ENCODE measurements at places on chromosomes 2 and 18.

DNA sequence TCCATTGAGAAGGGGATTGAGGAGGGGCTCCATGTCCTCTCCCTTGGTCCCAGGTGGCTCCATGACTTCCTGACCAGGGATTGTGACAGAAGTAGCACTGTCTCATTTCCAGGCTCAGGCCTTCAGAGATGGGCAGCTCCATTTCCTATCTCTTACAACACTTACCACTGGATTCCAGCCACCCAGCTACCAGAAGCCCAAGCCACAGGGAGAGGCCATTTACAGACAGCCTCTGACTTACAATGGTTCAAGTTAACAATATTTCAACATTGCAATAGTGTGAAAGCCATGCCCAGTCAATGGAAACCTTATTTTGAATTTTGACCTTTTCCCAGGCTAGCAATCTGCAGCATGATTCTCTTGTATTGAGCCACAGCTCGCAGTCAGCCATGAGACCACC lies 164.9 kb upstream of the AGAP1 start:
- DNase-seq, result no peak

DNA sequence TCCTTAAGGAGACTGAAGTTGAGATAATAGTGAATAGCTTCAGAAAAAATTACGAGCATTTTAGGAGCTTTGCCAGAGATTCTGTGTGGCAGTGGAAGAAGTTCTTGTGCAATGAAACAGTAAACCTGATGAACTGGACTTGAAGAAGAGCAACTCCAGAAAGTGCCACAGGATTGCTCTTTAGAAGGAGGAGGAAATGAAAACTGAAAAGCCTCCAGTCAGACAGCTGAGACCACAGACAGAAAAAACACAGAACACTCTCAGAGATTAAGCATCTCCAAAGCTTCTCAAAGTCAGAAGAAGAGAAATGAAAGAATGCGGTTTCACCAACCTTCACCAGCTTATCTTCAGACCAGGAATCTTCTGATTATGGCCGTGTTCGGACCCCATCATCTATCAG lies 329.7 kb upstream of the CNTNAP5 start:
- no peak for DNase-seq

- DNase-seq, result no peak
These were observed 9.2 kb upstream of the KYNU start for GRCh38 chr2:142868229-142868762.

GRCh38 chr18:22185771-22186386 lies 16.5 kb downstream of the GATA6 start:
- DNase-seq, result no peak

DNA sequence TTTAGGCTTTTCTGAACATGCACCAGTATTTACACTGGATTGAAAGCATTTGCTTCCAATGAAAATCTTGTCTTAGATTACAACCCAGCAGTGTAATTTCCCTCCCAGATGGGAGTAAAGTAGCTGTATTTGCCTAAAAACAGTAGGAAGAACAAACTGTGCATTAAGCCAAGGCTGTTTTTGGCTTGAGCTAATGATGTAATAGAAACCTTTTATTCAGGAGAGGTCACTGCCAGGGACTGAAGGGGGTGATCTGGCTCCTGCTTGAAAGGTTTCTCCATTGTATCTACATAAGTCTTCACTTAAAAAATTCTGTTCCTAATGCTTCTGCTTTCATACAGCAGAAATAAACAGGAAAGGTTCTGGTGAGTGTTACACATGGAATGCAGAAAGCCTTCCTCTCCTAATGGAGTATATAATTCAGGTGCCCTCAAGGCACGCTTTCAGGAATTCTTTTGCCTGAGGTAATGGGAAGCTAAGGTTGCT lies 74.4 kb downstream of the MEIS1 start:
- no peak for DNase-seq

DNA sequence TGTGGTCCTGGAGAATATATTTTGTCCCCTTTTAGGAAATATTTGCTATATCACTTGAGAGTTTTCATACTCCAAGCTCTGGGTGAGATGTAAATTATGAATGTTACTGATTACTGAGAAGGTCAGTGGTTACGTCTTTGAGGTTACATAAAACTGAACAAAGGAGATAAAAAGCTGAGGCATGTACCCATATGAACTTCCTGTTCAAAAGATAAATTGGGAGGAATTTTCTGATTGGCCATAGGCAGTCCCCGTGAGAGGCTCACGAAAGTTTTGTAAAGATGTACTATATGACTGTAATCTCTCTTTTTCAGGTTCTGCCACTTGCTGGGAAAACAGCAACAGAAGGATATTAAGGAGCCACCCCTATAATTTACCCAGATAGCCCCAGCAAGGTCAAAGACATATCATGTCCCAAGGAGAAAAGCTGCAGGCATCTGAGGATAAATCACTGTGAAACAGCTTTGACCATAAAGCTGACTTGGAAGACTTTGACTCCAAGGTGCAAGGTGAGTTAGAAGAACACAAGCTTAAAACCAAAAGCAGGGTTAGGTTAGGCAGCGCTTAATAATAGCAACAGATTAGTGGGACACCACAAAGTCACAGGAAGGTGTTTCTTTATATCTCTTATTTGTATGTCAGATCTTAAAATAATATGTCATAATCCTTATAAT lies 90.4 kb downstream of the OSBPL6 start:
- no peak for DNase-seq

DNA sequence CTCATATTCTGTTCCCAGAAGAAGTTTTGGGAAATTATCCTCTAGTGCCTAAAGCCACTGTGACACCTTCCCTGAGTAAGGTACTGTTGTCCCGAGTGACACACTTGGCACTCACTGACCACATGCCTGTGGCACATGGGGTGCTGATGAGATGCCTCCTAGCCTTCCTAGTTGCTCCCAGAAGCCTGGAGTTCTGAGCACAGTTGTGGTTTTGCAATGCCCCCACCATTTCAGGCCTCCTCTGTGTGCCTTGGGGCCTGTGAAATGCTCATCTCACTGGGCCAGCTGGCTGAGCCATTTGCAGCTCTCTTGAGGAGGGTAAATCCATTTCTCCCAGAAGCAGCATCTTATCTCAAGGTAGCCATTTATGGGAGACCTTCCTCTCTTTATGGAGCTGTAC lies 91.8 kb downstream of the DGKD start:
- no peak for DNase-seq

GRCh38 chr18:3810296-3810695 lies 360.3 kb downstream of the TGIF1 start:
- no peak for DNase-seq

- no peak for DNase-seq
These were observed 269.2 kb upstream of the ZNF521 start for GRCh38 chr18:25621144-25621543.

DNA sequence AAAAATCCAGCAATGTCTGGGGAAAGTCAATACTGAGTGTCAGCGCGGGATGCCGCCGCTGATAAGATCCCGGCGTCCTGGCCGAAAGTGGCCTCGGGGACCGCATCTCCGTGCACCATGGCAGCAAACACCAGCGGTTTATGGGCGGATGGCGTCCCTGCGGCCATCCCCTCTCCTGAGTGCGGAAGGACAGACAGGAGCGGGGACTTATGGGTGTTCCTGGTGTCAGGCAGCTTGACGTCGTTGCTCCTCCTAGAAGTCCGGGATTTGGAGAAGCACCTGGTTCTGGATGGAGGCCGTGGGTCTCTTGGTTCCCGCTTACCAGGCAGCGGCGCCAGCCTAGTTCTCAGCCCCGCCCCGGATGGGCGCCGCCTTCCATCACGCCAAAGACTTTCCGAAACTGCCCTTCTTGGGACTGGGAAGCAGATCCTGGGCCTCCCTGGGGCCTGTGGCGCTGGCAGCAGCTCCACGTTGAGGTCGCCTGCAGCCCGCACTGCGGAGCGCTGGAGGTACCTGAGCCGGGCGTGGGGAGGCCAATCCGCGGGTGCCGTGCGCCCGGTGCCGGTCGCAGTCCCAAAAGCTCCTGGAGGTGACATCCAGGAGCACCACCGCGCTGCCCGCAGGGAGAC lies 119.1 kb downstream of the CCDC74A start:
- no peak for DNase-seq

DNA sequence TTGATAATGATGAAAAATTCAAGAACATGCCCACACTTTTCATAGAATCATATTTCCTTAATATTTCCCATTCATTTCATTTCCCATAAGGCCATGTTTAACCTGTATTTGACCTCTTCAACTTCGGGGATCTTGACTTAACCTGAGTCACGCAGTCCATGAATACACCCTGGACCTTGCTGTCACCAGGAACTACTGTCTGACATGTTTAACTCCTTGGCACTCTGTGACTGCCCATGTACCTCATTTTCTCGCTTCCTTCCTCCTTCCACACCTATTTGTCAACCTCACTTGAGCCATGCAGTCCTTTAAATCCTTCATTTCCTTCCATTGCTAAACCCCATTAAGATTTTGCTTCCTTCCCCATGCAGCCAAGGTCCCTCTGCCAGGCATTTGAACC lies 16.3 kb downstream of the ABCB11 start:
- DNase-seq, result no peak

- DNase-seq, result no peak
These were observed at the start of gene DHRS9 for GRCh38 chr2:169069341-169069740. DHRS9 (plus strand) TSS chr2:169069563; CDS start chr2:169081582, 12,019 bp downstream.

DNA sequence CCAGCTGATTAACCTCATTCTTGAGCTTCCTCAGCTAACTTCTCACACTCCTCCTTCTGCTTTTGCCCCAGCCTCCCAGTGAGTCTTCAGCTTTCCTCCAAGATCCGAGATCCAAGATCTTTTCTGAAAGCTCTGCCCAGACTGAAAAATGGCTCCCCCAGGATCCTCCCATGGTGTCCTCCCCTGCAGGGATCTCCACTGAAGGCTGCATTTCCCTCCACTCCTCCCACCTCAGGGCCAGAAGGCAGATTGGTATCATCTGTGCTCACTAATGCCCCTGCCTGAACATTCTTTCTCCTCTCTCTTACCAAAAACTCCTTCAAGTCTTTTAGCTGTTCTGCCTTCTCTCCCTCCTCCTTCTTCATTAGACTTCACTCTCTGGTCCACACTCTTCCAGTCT lies 6.1 kb upstream of the FOXI3 start:
- no peak for DNase-seq

GRCh38 chr2:108288534-108289106 lies at the start of gene SULT1C2:
SULT1C2 (plus strand) TSS chr2:108288895; CDS start chr2:108293668, 4,773 bp downstream.
- DNase-seq, result no peak

GRCh38 chr2:42879121-42879705 lies 86.8 kb upstream of the HAAO start:
- no peak for DNase-seq

DNA sequence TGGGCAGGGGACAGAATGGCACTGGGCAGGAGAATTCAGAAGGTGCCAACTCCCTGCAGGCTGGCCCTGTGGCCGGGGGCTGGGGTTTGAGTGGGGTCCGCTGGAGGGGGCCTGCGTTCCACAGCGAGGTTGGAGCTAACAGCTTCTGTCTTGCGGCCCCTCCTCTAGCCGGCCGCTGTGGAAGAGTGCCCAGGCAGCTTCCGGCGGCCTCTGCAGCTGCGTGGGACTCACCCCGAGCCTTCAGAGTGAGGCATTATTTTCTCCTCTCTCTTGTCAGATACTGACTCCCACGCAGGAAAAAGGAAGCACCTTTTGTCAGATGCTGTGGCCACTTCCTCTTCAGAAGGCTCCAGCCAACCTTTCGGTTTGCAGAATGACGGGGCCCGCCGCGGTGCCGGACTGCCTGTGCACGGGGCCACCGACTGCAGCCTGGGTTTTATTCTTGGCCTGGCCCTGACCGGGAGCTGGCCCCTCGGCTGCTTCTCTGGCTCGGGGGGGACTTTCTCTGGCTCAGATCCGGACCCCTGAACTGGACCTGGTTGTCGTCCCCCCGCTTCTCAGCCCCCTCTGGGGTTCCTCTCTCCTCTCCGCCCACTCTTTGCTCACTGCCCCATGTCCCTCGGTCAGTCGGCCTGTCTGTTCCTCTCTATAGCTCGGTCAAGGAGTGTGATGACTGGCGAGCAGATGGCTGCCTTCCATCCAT lies 40.1 kb downstream of the ARHGAP25 start:
- no peak for DNase-seq

GRCh38 chr2:1660656-1661640 lies 83.4 kb downstream of the PXDN start:
- DNase-seq, result no peak

DNA sequence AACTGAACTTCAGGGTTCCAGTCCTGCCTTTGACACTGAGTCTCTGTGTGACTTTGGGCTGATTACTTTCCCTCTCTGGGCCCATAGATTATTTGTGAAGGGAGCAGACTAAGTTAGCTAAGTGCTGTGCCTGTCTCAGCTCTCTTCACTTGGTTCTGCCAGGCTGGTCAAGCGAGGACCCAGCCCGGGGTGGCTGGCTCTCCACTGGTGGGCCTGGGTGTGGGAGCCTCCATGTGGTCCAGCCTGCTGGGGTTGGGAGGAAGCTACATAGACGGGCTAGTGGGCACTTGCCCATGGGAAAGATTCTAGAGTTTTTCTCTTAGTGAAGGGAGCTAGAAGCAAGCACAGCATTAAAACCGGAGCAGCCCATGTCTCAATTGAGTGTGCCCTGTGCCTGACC lies 59.0 kb downstream of the DYSF start:
- no peak for DNase-seq

DNA sequence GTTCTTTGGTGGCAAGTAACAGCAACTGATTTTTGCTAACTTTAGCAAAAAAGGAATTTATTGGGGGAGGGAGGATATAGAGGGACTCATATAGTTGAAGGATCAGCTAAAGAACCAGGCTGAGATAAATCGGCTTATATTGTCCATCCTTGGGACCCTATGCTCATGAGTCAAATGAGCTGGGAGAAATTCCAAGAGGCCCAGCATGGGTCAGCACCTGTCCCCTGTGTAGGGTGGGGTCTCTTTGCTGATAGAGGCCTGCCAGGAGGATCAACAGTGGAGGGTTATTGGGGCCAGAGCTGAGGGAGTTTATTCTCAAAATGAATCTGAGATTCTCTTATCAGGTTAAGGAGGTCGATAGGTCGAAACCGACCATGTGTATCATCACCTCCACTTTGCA lies 97.2 kb downstream of the VAPA start:
- no peak for DNase-seq

- no peak for DNase-seq
These were observed 225.8 kb upstream of the SIX3 start for GRCh38 chr2:44715671-44716081.

GRCh38 chr2:40120026-40120425 lies 331.9 kb downstream of the SLC8A1 start:
- DNase-seq, result no peak

GRCh38 chr2:66948234-66948633 lies 448.9 kb upstream of the ETAA1 start:
- no peak for DNase-seq

DNA sequence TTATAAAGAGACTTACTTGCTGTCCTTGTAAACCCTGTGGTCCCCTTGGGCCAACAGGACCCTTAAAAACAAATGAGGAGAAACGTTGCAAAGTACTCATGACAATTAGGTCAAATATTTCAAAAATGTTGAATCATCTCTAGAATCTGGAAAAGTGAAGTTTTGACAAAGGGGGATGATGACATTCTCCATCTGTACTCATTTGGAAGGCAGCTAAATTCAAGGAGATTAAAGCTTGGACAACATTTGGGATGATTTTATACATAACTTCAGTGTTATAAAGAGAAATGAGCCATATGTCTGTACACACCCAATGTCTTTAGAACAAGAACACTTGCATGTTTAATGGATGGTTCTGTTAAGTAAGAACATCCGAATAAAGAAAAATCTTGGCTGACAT lies 92.9 kb downstream of the COL5A2 start:
- DNase-seq, result no peak
